Urinary bladder (tissue), 4 donors: ENCODE measurements at places on chromosomes 2 and 18. TPM values are rescaled to one million over a fixed set of nuclear protein-coding genes. Genes with fewer than 3 reads are reported as not detected.

Gene CCDC121
- total RNA-seq: 11.1 TPM

- DNase-seq: no peak
Measured at GRCh38 chr18:22221350-22221749, 52.0 kb downstream of the GATA6 start.

Gene HDHD2
- total RNA-seq: 28.7 TPM

Gene TLX2
- total RNA-seq: 0.63 TPM

GRCh38 chr2:217559084-217559483 lies 443.7 kb downstream of the TNS1 start:
- DNase-seq: no peak

DNA sequence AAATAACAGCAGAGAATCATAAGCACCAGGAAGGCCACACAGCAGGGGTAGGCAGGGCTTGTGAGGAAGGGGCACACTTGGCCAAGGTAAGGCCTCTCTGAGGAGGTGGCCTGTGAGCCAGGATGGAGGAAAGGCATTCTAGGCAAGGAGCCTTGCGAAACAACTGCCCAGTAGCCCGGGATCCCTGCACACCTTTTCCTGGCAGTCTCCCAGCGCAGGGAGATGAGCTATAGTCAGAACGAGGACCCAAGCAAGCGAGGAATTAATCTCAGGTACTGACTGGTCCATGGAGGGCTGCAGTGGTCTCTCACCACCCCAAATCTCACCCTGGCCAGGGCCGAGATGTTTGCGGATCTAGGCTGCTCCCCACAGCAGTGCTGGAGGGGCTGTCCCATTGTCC lies 64.9 kb upstream of the STPG4 start:
- no peak for DNase-seq

GRCh38 chr2:190626641-190627210 lies 22.2 kb upstream of the NAB1 start:
- DNase-seq: no peak

Gene FLACC1
- 1.3 TPM for total RNA-seq

Gene CTDSP1
- total RNA-seq: 66.2 TPM

- no peak for DNase-seq
Measured at GRCh38 chr18:50128506-50129271, 66.3 kb downstream of the MYO5B start.

Gene LRRTM1
- total RNA-seq: 0.63 TPM

- no peak for DNase-seq
Measured at GRCh38 chr2:178193496-178193822, 853 bp upstream of the OSBPL6 start.

Gene RNF125
- total RNA-seq: 10.9 TPM
